ENCODE measurements at places on chromosomes 2 and 18. TPM values are rescaled to one million over a fixed set of nuclear protein-coding genes. Genes with fewer than 3 reads are reported as not detected.

DNA sequence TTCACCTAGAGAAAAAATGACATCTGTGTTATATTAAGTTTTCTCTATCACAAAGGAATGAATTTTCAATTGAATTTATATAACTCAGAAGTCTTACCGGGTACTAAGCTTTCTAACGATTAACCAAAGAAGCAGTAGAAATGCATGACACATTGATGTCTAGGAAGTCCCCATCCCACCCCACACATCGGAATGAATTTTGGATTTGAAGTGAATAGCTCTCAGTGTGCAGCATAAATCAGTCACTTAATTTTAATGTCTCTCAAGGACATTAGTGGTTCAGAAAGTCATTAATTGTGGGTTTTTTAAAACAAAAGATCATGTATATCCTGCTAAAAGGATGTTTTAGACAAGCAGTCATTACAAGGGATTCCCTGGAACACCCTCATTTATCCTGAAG is 141.4 kb upstream of the PIEZO2 start:
- no peak for DNase-seq

- DNase-seq, result no peak
Observed at GRCh38 chr2:49265471-49265870, 111.2 kb upstream of the FSHR start.

DNA sequence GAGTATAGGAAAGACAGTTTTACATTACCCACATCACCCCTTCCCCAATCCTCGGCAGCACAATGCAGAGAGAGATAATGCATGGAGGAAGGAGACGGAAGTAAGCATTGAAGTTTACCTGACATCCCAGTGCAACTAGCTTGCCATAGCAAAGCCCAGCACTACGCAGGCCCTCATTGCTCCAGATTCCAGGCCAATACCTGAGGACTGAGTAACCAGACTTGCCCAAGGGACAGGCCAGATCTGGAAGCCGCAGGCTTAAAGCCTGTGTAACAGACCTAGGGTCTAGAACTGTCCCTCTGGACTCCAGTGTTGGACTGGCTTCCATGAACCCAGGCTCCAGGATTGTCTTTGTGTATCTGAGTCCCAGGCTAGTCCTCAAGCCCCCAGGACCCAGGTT is 17.6 kb downstream of the SERPINB4 start:
- DNase-seq, result no peak

- DNase-seq, result no peak
Observed at GRCh38 chr2:240162032-240162431, 21.6 kb upstream of the OTOS start.

CHN1 gene
- total RNA-seq, result 14.2 TPM

DNA sequence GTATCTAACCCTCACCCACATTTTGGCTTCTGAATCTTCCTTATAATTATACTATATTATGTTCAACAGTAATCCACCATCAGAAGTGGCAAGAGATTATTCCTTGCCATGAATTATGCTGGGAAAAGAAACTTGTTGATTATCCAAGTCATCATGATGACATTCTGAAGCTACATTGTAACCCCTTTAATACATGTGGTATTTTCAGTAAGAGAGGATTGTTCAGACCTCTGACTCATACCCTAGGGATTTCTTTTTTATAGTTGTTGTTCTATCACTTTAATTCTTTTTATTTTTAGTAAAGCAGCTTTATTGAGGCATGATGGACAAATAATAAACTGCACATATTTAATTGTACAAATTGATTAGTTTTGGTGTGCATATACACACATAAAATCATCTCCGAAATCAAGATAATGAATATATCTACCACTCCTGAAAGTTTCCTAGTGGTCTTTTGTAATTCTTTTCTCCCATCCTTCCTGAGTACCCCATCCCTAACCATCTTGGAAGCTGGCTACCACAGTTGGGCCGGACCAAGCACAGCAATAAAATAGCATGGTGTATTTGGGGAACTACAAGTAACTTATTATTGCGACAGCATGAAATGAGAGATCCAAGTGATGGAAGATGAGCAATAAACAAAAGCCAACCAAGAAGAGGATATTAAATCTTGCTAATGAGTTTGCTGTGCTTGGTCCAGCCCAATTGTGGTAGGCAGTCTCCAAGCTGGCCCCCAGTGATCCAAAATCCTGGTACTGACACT is 159.9 kb downstream of the BARD1 start:
- no peak for DNase-seq

ANKRD30BL gene
- total RNA-seq, result not detected

PLEKHH2 gene
- 1.3 TPM for total RNA-seq

DNA sequence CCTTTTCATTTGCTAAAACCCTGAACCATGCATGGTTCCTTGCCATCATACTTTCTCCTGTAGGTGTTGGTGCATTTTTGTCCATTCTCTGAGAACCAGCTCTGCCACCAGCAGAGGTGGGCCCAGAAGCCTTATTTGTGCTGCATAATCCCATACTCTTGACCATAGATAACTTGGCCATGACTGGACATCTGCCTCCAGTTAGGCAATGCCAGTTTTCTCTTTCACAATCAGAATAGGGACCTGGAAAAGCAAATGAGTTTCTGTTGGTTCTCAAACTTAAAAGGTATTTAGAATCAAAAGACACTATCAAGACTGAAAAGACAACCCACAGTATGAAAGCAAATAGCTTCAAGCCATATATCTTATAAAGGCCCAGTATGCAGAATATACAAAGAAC is 167.3 kb downstream of the MAIP1 start:
- DNase-seq, result no peak
